ENCODE measurements at places on chromosomes 12 and 14. TPM values are rescaled to one million over a fixed set of nuclear protein-coding genes. Genes with fewer than 3 reads are reported as not detected.

CYP46A1 gene
- total RNA-seq, result 1.9 TPM

NRL gene
- total RNA-seq, result 2.2 TPM

DNA sequence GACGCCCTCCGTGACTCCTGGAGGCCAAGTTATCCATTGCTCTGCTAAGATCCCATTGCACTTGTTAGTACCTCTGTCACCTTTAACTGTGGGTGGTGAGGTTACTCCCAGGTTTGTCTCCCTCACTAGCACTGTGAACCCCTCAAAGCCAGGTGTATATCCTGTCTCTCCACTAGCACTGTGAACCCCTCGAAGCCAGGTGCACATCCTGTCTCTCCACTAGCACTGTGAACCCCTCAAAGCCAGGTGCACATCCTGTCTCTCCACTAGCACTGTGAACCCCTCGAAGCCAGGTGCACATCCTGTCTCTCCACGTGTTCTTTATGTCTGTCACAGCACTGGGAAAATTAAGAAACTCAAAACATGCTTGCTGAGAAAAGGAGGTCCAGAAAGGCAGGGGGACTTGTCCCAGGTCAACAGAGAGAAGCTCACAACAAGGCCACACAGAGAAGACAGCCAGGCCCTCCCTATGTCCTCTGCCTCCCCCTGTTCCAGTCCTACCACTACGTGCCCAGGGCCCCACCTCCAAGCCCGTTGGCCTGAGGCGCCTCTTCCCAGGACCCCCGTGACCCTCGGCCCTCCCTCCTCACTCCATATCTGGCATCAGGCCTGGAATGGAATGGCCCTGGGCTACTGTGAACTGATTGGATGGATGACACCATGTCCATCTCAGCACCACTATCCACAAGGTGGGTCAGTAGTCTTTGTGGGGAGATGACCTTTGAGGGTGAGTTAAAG lies 26.4 kb upstream of the FKBP4 start:
- DNase-seq, result no peak

GRCh38 chr14:88872976-88873375 lies 48.5 kb downstream of the TTC8 start:
- no peak for DNase-seq

BDKRB1 gene
- 2.9 TPM for total RNA-seq

DNA sequence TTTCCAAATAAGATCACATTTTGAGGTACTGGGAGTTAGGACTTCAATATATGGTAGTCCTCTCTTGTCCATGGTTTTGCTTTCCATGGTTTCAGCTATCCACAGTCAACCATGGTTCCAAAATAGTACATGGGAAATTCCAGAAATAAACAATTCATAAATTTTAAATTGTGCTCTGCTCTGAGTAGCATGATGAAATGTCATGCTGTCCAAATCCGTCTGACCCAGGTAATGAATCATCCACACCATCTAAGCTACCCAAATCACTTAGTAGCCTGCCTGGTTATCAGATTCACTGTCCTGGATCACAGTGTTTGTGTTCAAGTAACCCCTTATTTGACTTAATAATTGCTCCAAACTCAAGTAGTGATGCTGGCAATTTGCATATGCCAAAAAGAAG lies 197.9 kb downstream of the TMTC3 start:
- no peak for DNase-seq

PPP1R1A gene
- total RNA-seq, result 24.5 TPM

GRCh38 chr12:111635524-111635923 lies 36.4 kb upstream of the ATXN2 start:
- no peak for DNase-seq

DNA sequence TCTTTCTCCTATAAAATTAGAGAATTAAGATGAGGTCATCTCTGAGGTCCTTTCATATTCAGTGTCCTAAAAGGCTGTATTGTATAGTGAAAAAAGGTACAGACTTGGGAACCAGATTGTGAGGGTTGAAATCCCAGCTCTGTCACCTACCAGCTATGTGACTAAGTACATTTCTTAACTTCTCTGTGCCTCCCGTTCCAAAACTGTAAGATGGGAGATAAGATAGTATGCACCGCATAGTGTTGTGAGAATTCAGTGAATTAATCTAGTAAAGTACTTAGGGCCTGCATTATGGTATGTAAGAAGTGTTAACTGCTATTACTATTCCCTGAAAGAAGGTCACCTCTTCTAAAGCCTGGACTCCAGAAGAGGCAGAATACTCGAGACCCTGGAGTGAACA lies 60.6 kb downstream of the GNG2 start:
- DNase-seq, result no peak

- no peak for DNase-seq
Observed at GRCh38 chr14:23929136-23929535, 24.4 kb upstream of the DHRS4 start.

DNA sequence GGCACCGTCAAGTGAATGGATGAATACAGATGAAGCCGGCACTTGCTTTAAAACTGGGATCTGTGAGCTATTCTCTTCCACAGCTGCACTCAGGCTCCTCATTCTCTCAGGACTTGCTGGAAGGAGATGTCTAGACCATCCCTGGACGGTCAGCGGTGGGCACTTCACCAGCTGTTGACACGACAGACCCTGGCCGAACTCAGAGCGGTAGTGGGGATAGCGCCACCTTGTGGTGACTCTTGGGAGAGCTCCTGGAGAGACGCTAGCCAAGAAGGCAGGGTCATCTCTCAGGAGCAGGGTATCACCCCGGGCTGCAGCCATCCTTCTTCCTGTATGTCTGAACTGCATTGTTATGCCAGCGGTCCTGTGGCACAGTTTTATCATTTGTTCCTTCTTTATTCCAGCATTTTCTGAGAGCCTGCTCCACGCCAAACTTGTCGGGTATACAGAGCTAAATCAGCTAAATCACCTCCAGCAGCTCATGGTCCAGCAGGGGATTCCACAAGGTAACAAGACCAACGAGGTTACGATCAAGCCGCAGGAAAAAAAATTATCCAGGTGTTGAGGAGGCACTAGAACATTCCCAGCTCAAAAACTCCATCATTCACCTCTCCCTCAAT lies 10.0 kb downstream of the WNT1 start:
- no peak for DNase-seq

All from sigmoid colon (tissue), 7 donors.